Activated gamma-delta T cell treated with anti-CD3 and anti-CD28 coated beads, Interleukin-2, amount 50 U/mL, for 16 hours (primary cell): ENCODE measurements at places on chromosomes 7 and 10.

DNA sequence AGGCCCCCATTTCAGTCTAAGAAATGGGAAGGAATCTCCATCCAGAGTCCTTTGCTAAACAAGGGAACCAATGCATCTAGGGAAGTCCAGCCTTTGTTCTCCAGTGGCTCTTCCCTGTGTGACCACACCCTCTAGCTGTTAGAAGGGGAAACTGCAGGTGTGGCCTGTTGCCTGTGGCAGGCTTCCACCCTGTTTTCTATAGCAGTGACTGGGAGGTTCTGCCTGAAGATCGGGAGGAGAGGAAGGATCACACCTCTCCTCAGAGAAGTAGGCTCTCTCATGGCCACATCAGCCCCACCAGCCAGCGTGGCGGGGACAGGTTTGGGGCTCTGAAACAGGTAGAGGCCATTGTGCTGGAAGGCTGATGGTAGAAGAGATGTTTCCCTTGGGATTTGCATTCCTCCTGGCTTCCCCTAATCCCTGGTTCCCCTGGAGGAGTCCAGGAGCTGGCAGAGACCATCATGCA lies 47.7 kb upstream of the TRIM8 start:
- no peak for DNase-seq

DNA sequence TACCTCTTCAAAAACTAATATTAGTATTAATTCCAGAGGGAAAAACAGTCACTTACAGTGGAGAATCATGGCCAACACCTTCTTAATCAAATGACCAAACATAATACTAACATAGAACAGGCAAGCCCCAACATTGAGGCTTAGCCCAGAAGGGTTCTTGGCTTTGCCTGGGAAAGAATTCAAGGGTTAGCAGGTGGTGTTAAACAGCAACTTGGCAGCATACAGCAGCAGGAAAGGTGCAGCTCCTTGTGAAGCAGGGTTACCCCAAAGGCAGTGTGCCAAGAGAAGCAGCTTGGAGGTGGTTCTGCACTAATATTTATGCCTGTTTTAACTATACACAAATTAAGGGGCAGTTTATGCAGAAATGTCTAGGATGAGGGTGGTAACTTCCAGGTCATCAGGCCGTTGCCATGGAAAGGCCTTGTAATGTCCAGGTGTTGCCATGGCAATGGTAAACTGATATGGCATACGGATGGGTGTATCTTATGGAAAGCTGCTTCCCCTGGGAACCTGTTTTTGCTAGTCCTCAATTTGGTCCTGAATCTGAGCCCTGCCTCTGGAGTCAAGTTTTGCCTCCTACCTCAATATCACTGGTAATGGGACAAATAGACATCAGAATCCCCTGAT lies 27.2 kb upstream of the BEND7 start:
- no peak for DNase-seq

GRCh38 chr7:6545398-6546126 lies 5.7 kb downstream of the GRID2IP start:
- DNase-seq: no peak

DNA sequence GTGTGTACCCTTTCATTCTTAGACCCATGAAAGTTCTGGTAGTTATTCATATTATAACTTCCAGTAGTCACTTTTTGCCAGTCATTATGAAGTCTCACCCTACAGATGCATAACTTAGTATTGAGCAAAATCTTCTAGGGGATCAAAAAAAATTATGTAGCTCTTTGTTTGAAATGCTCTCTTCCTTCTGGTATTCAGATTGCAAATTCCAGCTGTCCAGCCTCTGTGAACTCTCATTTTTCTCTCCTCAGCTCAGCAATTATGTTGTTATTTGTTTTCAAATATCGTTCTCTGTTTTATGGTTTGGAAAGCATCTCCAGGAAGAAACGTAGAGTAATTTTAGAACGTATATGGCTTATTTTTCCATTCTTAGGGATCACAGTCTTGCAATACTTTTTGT lies 442.5 kb downstream of the SEMA3D start:
- no peak for DNase-seq

DNA sequence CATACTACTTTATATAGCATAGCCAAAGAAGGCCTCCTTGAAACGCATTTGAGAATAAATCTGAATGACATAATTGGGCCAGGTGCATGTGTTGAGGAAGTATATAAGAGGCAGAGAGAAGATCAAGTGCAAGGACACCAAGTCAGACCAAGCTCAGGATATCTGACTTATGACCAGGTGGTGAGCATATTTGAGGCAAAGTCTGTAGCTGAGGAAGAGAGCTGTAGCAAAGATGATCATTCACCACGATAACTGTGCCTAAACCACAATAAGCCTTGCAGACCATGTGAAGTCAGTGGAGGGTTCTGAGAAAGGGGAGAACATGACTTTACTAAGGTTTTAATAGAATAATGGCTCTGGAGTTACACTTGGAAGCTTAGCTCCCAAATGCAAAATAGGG lies 292.3 kb downstream of the SORCS1 start:
- no peak for DNase-seq

DNA sequence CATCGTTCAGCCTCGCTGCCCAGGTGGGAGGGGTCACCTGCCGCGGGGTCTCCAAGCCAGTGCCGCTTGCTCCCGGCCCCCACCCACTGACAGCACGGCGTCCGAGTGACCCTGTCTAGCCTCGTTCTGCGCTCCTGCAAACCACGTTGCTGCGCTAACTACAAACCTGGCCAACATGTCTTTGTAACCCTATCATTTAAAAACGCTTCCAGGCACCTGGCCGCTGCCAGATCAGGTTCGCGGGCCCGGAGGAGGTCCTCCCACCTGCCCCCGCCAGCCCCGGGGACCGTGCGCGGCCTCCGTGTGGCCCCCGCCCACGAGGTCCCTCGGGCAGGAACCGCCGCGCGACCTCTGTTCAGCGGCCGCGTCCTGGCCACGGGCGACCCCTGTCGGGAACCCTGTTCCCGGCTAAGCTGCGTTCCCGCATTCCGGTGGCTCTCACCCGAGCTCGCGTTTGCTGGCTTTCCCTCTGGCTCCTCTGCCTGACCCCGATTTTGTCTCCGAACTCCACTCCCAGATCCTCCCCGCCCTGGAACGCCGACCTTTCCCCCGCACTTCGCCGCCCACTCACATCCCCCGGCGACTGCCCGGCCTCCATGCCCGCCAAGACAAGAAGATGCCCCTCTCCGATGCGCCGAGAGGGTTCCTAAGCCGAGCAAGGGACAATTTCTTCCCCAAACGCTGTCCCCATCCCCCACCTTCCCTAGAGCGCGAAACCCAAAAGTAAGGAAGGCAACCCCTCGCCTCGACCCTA lies 2.4 kb downstream of the SFMBT2 start:
- DNase-seq: no peak

- no peak for DNase-seq
Observed at GRCh38 chr7:81007051-81007450, 88.2 kb upstream of the SEMA3C start.

DNA sequence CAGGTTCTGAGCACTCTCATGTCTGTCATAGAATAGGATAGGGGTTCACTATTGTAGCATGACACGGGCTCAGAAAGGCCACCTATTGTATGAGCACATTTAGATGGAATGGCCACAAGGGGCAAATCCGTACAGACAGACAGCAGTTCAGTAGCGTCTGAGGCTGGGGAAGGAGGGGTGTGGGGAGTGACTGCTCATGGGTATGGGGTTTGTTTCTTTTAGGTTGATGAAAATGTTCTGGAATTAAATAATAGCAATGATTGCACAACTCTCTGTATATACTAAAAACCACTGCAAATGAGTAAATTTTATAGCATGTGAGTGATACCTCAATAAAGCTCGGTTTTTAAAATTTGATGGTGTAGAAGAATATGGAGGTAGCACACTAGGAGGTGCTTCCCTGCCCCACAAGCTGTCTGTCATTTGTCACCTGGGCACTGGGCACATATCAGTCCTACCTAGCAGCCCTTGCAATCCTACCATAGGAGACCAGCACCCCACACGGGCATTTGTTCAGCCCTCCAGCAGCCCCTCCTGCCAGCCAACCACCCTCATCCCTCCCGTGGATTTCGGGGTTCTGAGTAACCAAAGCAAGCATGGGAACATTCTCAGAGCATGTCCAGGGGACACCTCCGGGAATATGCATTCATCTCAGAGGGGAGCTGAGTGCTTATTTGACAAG lies 35.2 kb downstream of the KCNMA1 start:
- no peak for DNase-seq

DNA sequence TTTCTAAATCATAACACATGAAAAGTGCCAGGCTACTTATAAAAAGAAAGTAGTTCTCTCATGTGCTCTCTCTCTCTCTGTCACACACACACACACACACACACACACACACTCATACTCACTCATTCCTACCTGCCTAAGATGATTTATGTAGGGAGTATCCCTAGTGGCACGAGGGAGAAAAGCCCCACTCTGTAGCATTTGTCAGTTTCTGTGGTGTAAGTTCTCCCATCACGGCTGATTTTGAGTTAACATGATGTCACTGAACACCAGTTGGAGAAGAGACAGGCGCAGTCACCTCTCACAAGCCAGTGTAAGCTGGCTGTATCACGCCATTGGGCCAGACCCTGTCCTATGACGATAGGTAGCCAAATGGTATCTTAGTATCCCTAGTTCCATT lies 395.4 kb downstream of the SFMBT2 start:
- no peak for DNase-seq
